Left forelimb (tissue), 1 donor: ENCODE measurements at places on chromosomes 2 and 18.
A peak's percentile ranks its signal among the peaks of the same experiment; 100 is the strongest.

GRCh38 chr2:229169751-229170150, 101.3 kb downstream of the PID1 start:
- DNase-seq, result no peak

DNA sequence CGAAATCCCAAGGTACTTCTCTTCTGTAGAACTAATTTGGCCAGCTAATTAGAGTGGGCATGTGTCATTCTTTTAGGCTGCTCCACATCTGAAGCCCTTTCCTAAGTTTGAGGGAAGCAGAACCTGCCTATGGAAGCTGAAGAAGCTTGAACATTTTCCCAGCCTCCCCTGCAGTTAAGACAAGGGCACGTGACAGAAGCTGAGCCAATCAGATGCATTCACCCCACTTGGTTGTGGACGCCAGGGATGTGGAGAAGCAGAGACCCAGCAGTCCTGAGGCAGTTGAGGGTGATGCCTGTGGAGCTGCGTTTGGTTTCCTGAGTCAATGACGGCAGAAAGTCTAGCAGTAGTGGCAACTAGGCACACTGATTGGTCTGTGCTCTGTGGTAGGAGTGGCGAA, 26.1 kb upstream of the CERS6 start:
- no peak for DNase-seq

- DNase-seq, result no peak
Measured at GRCh38 chr2:101832114-101832513, 134.6 kb downstream of the MAP4K4 start.

- DNase-seq, result no peak
Measured at GRCh38 chr2:163698857-163699256, 37.0 kb downstream of the FIGN start.

DNA sequence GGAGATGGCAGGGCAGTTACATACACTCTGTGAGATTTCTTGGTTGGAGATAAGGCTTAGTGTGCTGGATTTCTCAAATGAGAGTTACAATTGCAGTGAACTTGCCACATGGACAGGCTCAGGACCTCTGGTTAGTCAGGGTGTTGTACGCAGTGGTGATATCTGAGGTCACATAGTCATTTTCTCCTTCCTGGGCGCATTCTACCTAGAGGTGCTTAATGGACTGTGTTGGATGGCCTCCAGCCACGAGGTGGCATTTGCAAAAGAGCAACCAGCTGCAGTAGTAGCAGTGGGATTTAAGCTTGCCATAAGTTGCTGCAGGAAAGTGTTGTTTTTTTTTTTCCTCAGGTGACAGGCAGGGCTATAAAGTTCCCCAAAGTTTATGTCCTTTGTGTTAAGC, 173.8 kb upstream of the TMEM200C start:
- DNase-seq, result no peak

- no peak for DNase-seq
Measured at GRCh38 chr2:234444242-234444730, 52.6 kb downstream of the ARL4C start.

DNA sequence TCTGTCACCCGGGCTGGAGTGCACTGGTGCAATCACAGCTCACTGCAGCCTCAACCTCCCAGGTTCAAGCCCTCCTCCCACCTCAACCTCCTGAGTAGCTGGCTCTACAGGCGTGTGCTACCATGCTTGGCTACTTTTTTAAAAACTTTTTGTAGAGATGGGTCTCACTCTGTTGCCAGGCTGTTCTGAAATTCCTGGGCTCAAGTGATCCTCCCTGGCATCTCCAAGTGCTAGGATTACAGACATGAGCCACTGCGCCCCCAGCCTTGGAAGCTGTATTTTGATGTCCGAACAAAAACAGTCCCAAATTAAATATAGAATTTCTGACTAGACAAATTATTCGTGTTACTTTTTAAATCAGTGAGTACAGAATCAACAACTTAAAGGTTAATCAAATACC, 97.4 kb downstream of the ZNF516 start:
- DNase-seq, result peak; percentile 14

- DNase-seq, result no peak
Measured at GRCh38 chr2:118806797-118807667, 40.4 kb downstream of the EN1 start.

GRCh38 chr2:181140414-181140813, 160.0 kb downstream of the UBE2E3 start:
- no peak for DNase-seq

GRCh38 chr18:32884543-32884942, 111.7 kb upstream of the KLHL14 start:
- DNase-seq, result no peak

DNA sequence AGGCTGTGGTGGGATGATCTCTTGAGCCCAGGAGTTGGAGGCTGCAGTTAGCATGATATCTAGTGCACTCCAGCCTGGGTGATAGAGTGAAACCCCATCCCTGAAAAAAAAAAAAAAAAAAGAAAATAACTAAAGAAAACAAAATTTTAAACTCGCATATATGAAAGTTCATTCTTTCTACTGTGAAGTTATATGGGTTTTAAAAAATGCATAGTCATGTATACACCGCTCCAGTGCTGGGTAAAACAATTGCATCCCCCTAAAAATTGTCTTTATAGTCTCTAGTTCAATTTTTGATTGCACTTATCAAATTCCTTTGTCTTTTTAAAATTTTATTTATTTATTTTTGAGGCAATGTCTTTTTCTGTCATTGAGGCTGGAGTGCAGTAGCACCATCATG, 65.0 kb upstream of the ACYP2 start:
- DNase-seq, result no peak

- DNase-seq, result no peak
Measured at GRCh38 chr18:74396171-74397169, 60.6 kb downstream of the DIPK1C start.

GRCh38 chr2:231433990-231434389, 30.3 kb downstream of the NCL start:
- DNase-seq, result no peak
